ENCODE measurements at places on chromosomes 12 and 14. TPM values are rescaled to one million over a fixed set of nuclear protein-coding genes. Genes with fewer than 3 reads are reported as not detected.

DNA sequence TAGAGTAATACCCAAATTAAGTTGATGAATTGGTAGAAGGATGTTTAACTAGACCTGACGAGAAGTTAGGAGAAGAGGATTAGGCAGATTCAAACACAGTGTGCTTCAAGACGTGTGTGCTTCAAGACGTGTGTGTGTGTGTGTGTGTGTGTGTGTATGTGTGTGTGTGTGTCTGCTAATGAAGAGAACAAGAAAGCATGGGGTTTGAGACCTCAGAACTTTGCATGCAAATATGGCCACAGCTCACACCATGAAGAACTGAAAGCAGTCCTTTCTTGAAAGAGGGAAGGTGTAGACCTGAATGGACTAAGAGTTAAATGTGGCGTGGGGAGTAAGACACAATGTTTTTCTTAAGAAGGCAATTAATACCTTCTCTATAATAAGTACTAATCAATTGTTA is 32.5 kb upstream of the SSPN start:
- DNase-seq = no peak
- no peaks in the 10 kb centered on the region for H3K36me3 ChIP-seq
- no peak overlapping the region for H3K4me3 ChIP-seq
- H3K27me3 ChIP-seq = no peaks in the 10 kb centered on the region
- H3K4me1 ChIP-seq = no peaks in the 10 kb centered on the region

GRCh38 chr14:105118646-105119407 is 49.7 kb downstream of the JAG2 start:
- H3K27ac ChIP-seq = no peak overlapping the region
- no peaks in the 10 kb centered on the region for H3K36me3 ChIP-seq
- peaks cover 5% of the 10 kb centered on the region for H3K27me3 ChIP-seq
- peak; percentile 26 for DNase-seq
- no peak overlapping the region for H3K4me3 ChIP-seq
- peaks cover 27% of the 10 kb centered on the region for H3K4me1 ChIP-seq

DNA sequence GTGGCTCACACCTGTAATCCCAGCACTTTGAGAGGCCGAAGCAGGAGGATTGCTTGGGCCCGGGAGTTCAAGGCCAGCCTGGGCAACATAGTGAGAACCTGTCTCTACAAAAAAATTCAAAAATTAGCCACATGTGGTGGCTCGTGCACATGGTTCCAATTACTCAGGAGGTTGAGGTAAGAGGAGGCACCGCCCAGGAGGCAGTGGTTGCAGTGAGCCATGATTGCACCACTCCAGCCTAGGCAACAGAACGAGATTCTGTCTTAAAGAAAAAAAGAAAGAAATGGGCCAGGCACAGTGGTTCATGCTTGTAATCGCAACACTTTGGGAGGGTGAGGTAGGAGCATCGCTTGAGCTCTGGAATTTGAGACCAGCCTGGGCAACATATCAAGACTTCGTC is 33.5 kb downstream of the MAP1LC3B2 start:
- H3K36me3 ChIP-seq = no peaks in the 10 kb centered on the region
- H3K4me3 ChIP-seq = no peak overlapping the region
- H3K27ac ChIP-seq = no peak overlapping the region
- H3K27me3 ChIP-seq = no peaks in the 10 kb centered on the region
- DNase-seq = no peak

DNA sequence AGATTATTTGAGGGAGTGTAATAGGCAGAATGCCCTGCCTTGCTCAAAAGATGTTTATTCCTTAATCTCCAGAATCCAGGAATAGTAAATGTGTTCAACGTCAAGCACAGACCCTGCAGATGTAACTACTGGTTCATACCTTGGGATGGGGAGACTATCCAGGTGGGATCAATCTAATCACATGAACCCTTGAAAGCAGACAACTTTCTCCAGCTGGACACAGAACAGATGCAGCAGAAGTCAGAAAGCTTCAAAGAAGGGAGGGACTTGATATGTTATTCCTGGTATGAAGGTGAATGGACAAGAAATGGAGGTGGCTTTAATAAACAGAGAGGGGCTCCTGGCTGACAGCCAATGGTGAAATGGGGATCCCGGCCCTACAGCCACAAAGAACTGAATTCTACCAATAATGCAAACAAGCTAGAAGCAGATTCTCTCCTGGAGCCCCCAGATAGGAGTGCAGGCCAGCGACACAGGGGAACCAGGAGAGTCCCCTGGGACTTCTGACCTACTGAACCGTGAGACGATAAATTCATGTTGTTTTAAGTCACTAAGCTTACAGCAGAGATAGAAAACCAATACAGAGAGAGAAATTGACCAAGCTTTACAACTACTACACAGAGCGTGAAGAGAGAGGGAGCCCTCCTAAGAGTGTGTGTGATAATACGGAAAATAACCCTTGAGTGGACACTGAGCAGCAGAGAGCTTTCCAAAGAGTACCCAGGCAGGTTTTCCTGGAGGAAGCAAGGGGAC is 133.5 kb upstream of the TMEM132C start:
- H3K36me3 ChIP-seq = no peaks in the 10 kb centered on the region
- no peak for DNase-seq
- H3K4me1 ChIP-seq = no peaks in the 10 kb centered on the region

- H3K36me3 ChIP-seq = no peaks in the 10 kb centered on the region
- peak overlapping the region; percentile 26 for H3K4me3 ChIP-seq
- peaks cover 26% of the 10 kb centered on the region for H3K4me1 ChIP-seq
- peak overlapping the region; percentile 39 for H3K27ac ChIP-seq
- H3K27me3 ChIP-seq = no peaks in the 10 kb centered on the region
Observed at GRCh38 chr14:22886500-22887259, 3.7 kb downstream of the REM2 start.

The NYNRIN gene
- polyA plus RNA-seq = 9.0 TPM

The CYP46A1 gene
- polyA plus RNA-seq = 0.01 TPM

The GPR132 gene
- not detected for polyA plus RNA-seq
